Fibroblast of pulmonary artery (primary cell): ENCODE measurements at places on chromosomes 11 and 22.

GRCh38 chr11:8375460-8375859 lies 111.8 kb upstream of the LMO1 start:
- DNase-seq: no peak

- DNase-seq: no peak
Observed at GRCh38 chr11:130613396-130613795, 165.0 kb downstream of the ADAMTS15 start.

DNA sequence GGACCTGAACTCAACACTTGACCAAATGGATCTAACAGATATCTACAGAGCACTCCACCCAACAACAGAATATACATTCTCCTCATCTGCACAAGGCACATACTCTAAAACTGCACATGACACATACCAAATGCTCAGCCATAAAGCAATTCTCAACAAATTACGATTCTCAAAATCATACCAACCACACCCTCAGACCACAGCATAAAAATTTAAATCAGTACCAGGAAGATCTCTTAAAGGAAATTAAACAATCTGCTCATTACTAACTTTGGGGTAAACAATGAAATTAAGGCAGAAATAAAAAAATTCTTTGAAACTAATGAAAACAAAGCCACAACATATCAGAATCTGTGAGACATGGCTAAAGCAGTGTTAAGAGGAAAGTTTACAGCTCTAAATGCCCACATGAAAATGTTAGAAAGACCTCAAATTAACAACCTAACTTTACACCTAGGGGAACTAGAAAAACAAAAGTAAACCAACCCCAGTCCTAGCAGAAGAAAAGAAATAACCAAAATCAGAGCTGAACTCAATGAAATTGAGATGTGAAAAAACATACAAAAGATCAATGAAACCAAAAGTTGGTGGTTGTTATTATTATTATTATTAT lies 37.2 kb downstream of the TMEM123 start:
- no peak for DNase-seq

DNA sequence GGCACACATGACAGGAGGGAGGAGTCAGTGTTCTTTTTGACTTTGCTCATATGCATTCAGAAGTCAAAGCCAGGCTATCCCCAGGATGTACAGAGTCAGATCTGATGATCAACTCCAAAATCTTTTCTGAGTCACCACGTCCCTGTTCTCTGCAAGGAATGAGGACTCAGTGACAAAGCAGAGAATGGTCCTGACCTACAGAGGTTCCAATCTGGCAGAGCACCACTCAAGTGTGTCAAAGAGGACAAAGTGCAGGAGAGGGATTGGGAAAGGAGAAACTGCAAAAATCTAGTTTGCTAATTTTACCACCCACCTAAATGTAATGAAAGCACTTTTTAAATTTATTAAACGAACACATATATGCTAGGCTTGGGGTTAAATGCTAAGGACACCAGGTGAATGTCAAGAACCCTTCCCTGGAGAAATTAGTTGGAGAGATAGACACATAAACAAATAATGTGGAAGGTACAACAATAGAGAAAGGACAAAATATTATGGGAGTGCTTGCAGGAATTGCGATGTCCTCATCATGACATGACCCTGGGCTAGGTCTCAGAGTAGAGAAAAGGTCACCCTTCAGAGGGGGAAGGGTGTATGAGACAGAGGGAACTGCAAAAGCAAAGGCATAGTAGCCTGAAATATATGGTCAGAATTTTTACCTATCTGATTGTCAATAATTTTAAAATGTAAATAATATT lies 56.3 kb downstream of the MTNR1B start:
- no peak for DNase-seq

- DNase-seq: no peak
Observed at GRCh38 chr11:104015649-104016415, 20.6 kb upstream of the DDI1 start.

DNA sequence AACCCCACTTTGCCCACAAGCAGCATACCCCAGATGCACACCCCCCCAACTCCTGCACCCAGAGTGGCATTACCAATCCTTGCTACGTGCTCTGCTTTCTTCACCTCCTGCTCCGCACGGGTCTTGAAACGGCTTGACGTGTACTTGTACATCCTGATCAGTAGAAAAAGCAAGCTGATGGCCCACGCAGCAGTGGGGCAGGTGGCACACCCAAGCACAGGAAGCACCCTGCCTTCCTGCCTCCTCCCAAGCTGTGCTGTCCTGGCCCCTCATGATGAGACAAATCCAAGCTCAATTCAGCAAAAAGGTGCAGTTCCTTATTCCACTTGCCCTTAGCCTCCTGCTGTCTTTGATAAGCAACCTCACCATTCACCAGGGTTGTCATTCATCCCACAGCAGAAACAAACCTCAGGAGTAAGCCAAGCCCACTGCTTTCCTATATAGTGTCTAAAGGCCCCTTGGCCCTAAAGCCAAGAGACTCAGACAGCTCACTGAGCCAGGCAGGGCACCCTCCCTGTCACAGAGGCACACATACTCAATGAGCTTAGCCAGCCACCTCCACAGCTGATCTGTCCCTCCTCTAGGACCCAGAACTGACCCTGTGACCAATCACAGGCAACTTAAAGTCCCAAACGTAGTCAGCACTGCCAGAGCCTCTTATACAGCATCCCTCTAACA lies 27.8 kb downstream of the MORC2 start:
- DNase-seq: no peak

- DNase-seq: no peak
Observed at GRCh38 chr11:118699506-118700220, 20.2 kb upstream of the TREH start.

DNA sequence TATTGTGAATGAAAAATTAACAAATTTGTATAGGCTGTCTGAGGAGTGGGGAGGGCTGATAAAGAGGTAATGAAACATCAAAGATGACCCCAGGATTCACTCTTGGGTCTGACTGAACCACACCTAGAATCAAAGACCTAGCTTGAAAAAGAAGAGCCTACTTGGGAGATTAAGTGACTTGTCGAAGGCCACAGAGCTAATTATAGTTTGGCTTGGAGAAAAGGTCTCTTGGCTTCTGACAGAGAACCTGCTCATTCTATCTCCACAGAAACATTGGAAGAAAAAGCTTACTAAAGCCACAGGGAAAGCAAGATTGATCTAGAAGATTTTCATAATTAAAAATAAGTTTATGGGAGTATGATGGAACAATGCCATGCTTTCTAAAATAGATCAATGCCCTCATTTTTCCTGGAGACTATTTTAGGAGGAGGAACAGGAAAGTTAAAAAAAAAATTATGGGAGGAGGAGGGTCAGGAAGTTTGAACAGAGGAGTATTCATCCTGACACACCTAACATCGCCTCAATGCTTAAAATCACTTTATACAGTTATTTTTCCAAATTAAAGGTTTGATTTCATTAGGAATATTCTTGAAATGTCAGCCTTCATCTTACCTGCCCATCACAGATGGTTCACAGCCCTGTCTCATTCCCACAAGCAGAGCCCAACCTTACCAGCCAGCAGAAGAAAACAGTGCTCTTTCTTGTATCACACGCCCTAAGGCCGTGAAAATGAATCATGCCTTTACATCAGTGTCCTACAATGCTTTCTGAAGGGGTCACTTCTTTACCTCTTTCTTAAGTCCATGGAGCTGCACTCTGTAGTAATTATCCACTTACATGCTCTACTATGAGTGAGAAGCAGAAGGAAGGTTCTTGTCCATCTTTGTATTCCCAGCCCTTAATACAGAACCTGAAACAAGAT lies 231.1 kb upstream of the MPPED2 start:
- DNase-seq: no peak

- no peak for DNase-seq
Observed at GRCh38 chr22:41664951-41665350, 23.7 kb downstream of the SNU13 start.

- no peak for DNase-seq
Observed at GRCh38 chr22:45575173-45575572, 72.5 kb downstream of the FBLN1 start.

GRCh38 chr11:80320765-80321164 lies 879.9 kb upstream of the TENM4 start:
- no peak for DNase-seq

- DNase-seq: no peak
Observed at GRCh38 chr11:94379613-94380012, 21.6 kb downstream of the GPR83 start.

DNA sequence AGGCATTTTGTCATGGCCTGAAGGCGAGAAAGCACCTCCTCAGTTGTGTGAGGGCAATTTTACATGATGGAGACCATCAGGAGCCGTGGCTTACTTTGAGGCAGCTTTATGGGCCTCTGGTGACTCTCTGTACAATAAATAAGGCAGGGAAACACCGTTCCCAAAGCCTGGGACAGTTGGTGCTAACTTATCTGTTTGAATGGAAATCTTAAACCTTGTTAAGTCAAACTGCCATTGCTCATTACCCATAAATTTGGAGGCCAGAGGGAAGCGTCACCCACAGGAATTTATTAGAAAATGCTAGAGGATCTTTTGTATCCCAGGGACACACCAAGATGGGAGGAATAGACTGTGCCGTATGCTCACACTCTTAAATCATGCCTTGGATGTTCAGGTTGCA lies 1156.9 kb downstream of the BRD1 start:
- no peak for DNase-seq

GRCh38 chr11:66391322-66391721 lies 19.8 kb upstream of the SLC29A2 start:
- DNase-seq: no peak

DNA sequence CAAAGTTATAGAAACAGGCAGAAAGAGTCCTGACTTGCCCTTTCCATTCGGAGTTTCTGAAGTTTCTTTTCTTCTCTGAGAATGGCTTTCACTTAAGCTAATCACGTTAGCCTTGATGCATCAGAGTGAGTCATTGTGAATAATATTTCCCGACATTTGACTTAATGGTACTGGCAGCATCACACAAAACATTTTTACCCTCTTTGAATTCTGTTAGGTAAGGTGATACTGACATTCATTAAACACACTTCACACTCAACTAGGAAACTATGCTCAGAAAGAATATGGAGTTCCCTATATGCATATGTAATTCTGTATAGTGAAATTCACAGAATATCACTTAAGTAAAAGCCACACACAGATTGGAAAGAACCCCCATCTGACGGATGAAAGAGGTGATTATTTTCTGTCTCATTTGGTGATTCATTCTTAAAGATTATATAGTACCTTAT lies 120.8 kb upstream of the ARHGAP20 start:
- peak; percentile 65 for DNase-seq

- DNase-seq: no peak
Observed at GRCh38 chr11:65921876-65922275, 2.6 kb downstream of the DRAP1 start.

GRCh38 chr11:33438301-33438700 lies 181.1 kb downstream of the HIPK3 start:
- DNase-seq: no peak

- no peak for DNase-seq
Observed at GRCh38 chr11:77038029-77038824, 4.0 kb downstream of the B3GNT6 start.

- no peak for DNase-seq
Observed at GRCh38 chr11:27551127-27551526, 44.6 kb upstream of the LIN7C start.

DNA sequence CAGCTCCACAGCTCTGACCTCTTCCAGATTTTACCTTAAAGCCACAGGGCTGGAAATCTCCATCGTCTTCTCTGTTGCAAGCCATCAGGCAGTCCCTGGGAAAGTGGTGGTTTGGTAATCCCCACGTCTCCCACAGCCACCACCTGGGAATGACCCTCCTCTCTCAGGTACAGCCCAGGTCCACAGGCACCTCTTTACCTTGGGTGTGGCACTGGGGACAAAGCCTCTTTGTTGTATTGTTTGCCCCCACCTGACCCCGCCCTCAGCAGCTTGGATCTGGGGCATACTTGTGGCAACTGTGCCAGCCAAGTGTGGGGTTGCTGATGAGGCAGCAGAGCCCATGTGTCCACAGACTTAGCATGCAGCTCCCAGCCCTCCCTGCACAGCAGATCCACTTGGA lies 77.6 kb downstream of the LRRC32 start:
- no peak for DNase-seq

DNA sequence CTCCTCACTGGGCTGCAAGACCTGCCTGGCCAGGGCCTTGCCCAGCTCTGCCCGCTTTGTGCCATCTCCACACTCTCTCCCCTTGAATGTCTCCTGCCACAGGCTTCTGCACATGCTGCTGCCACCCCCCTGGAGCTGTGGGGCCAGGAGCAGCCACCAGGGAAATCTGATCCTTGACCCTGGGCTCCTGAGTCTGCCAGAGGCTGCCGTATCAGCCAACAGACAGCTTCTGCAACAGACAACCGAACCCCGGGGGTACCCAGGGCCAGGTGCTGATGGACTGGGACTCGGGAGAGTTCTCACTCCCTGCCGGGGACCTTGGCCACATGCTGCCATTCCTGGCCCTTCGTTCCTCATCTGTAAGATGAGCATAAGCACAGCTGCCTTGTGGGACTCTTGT lies 3.3 kb upstream of the PPARA start:
- no peak for DNase-seq

- no peak for DNase-seq
Observed at GRCh38 chr11:106619320-106619990, 398.8 kb downstream of the GUCY1A2 start.

- no peak for DNase-seq
Observed at GRCh38 chr11:2526808-2527381, 82.1 kb downstream of the KCNQ1 start.

DNA sequence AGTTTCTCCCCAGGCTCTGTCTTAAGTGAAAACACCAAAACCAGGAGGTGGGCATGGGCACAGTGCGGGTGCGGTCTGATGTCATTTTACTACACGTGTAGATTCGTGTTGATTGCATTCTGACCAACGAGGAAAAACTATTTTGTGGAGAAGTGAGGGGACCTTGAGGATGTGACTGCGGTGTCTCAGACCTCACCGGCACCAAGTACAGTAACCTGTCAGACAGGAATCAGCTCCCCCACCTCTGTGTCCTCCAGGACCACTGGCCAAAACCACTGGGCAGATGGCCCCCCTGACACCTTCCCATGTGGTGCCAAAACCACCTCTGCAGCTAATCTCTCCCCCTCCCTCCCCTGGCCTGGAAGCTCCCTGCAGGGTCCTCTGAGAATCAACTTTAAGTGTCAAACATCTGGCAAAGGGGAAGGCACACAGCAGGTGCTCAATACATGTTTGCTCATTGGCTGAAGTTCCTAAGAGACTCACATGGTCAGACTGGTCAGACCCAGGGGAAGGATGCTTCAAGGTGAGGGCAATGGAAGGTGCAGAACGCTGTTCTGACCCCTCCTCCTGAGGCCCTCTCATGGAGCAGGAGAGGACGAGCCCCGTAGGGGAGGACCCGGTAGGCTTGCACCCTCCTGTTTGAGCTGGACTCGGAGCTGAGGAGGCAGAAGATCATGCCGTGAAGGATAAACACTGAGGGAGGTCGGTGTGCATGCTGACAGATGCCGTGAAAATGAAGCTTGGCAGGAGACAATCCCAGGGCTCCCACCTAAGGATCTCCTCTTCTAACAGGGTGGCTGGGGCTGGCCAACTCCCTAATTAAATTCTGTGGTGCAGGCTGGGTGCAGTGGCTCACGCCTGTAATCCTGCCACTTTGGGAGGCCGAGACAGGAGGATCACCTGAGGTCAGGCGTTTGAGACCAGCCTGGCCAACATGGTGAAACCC lies 129.9 kb downstream of the MPPED1 start:
- DNase-seq: no peak

- DNase-seq: no peak
Observed at GRCh38 chr22:22997988-22998387, 72.3 kb upstream of the GNAZ start.
